ENCODE measurements at places on chromosomes 2 and 18.
A peak's percentile ranks its signal among the peaks of the same experiment; 100 is the strongest.

DNA sequence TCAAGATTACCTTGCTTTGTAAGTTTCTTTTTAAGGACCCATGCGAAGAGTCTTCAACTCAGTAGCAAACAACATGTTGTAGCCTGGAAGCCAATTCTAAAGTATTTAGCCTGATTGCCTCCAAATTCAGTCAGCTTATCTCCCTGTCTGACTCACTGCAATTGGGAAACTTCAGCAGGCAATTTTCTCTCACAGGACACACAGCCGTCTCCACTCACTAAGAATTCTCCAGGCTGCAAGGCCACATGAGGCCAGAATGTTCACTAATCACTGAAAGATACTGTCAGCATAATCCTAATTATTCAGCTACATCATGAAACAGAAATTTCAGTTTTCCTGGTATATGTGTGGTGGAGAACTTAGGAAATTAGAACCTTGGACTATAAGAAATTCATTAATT lies 78.1 kb upstream of the PDE1A start:
- no peak for DNase-seq

DNA sequence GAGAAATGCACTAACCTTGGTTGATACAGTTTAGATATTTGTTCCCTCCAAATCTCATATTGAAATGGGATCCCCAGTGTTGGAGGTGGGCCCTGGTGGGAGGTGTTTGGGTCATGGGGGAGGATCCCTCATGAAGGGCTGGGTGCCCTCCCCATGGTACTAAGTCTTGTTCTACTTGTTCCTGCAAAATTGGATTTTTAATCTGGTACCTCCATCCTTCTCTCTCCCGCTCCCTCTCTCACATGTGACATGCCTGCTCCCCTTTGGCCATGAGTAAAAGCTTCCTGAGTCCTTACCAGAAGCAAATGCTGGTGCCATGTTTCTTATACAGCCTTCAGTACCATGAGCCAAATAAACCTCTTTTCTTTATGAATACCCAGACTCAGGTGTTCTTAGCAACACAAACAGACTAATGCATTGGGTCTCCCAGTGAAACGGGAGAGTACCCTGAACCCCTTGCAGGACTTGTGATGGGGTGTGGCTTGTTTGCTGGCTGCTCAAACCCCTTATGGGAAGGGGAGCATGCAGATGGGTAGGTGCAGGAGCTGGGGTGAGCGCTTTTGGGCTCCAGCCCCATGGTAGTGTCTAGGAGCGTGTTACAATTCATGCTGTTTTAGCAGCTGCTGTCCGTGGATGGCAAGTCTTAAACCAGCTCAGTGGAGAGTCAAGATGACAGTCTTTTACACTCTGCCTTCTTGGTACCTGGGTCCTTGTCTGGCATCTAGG lies 27.2 kb downstream of the FAHD2B start:
- no peak for DNase-seq

DNA sequence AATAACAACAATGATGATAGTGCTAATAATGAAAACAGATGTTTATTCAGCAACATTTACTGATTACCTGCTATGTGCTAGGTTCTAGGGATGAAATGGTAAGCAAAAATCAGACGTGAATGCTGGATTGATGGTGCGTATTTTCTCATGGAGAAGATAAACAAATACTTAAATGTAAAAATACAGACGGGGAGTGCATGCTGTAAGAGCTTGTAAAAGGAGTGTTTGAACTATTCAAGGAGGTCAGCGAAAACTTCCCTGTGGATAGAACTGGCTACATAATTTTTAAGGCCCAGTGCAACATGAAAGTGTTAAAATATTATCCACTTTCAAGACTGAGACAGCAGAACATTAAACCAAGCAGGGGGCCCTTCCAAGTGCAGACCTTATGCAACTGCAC lies 22.1 kb downstream of the MTX2 start:
- no peak for DNase-seq

GRCh38 chr2:27738349-27739057 lies 33.0 kb upstream of the MRPL33 start:
- no peak for DNase-seq

DNA sequence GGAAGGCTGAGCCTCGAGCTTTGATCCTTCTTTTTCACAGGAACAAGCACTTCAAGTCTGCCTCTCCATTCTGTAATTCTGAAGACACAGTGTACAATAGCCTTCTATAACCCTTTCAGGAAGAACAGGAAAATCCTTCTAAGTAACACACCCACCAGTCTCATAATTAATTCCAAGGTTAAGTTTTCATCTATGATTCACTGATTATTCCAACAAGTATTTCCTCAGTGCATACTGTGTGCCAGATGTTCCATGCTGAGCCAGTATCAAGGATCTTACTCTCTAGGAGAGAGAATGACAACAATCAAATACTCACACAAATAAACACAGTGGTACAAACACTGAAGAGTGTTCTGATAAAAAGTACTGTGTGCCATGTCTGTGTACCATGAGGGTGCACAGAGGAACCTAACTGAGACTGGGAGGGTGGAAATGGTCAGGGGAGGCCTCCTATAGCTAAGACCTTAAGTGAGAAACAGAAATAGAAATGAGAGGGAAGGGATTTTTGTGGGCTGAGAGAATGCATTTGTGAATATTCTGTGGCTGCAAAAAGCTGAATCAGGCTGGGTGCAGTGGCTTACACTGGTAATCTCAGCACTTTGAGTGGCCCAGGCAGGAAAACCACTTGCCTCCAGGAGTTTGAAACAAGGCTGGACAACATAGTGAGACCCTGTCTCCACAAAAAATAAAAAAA lies 7.3 kb upstream of the MTLN start:
- DNase-seq, result no peak

DNA sequence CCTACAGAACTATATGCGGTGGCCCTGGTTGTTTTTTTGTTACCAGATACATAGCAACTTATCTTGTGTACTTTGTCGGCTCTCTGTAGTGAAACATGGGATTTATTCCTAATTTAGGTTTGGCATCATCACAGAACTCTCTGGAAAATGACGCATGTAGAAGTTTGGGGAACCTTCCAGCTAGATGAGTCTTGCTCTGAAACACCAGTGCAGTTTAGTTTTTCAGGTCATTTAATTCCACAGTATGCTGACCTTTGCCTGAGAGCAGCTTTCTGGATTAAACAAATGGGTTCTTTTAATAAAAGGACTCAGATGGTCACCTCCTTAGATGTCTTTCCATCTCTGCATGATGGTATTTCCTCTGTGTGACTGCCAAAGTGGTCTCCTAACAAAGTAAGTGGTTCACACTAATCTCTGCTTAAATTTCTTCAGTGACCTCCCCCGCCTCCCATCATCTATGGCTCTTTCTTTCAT lies 39.9 kb downstream of the MYO3B start:
- peak; percentile 35 for DNase-seq

DNA sequence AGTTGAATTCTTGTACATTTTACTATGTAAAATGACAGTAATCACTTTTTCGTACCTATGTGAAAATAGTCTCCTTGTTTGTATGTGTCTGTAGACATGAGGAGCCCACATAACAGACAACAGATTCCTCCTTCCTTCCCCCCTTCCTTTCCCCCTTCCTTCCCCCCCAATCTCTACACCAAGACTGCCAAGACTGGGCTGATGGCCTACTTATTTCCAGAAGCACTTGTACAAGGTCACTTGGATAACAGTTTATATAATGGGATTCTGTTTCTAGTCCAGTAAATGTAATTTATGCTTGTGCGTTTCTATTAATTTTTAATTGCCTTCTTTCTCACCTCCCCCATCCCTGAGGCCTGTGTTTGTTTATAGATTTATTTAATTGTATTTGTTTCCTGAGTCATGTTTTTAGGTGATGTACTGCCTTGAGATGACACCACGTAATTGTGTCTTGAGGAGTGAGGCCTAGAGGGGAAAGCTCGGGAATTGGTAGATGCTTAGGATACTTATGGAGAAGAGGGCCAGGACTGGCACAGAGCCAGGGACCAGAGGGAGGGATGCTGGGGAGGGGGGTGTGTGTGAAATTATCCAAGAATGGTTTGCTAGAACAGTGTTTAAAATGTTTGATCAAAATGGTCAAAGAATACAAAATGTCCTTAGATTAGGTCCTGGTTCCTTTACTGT lies 12.3 kb downstream of the B3GNT2 start:
- no peak for DNase-seq

DNA sequence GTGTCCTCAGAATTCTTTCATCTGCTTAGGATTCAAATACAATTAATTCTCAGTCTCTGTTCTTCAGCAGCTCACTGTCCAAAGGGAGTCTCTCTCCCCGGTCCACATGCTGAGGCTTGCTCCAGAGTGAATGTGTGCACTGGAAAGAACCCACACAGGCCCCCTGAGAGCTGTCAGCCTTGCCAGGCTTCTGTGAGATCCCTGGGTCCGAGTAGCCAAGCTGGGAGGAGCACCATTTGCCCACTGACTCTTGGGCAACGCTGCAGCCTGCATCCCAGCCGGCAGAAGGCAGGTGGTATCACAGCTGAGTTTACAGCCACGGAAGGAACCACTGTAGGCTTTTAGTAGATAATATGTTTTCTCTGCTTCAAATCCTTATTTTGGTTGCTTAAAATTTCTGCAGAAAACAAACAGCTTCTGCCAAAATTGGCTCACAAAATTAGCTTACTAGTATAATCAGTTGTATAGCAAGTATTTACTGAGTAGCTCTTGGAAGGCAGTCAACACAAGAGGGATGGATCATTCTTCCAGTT lies 21.4 kb upstream of the LTBP1 start:
- DNase-seq, result no peak

GRCh38 chr2:147632198-147632597 lies 212.6 kb upstream of the ACVR2A start:
- no peak for DNase-seq

DNA sequence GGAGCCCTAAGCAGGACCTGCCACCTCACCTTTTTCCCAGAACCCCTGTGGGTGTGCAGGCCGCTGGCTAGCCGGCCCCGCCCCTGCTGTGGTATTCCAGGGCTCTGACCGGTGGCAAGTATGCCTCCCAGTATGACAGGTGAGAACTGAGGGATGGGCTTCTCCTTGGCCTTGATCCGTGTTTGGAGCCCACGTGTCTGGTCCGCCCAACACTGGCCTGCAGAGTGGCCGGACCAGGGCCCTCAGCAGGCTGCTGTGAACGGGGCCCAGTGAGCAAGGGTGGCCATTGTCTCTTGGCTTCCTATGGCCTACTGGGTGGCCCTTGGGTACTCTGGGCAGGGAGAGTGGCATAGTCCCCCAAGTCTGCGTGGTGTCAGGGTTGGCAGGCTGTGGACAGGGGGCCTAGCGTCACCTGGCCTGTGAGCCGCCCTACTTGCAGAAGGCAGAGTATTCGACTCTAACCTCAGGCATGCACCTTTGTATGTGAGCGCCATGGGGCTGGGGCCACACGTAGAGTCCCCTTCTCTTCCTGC lies 1.8 kb downstream of the RNPEPL1 start:
- DNase-seq, result no peak

GRCh38 chr2:33437815-33438214 lies 38.6 kb upstream of the RASGRP3 start:
- DNase-seq, result no peak

- DNase-seq, result no peak
These were observed 162.7 kb downstream of the WDPCP start for GRCh38 chr2:63425606-63426005.

GRCh38 chr2:55049043-55049820 lies 1.0 kb downstream of the RTN4 start:
- peak; percentile 86 for DNase-seq

GRCh38 chr18:56451188-56451587 lies 187.2 kb downstream of the TXNL1 start:
- no peak for DNase-seq

GRCh38 chr2:49000695-49001094 lies 153.6 kb downstream of the FSHR start:
- DNase-seq, result no peak

GRCh38 chr18:48597671-48598070 lies 58.8 kb downstream of the CTIF start:
- no peak for DNase-seq

DNA sequence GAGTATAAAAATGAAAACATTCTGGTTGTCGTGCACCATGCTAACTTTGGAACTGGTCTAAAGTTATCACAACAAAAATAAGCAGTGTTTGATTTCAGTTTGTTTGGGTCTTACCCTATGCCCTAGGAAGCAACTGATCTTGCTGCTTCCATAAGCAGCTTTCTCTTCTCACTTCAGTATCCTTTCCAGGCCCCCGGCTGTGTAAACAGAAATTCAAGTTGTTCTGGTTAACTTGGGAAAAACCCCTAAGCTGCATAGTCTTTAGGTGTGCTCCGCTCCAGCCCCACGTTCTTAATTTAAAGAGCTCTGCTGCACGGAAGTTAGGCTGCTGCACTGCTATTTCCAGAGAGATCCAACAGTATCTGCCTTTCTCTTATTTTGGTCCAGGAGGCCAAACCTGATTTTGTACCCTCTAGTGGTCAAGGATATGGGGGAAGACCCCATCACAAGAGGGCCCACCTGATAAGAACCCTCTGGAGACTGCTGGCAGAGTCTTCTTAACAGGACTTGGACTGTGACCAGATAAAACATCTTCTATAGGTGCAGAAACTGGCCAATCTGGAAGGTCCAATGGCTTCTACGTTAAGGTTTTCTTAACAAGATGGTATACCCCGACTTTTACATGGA lies 69.1 kb downstream of the FEZ2 start:
- no peak for DNase-seq

GRCh38 chr2:232237464-232237863 lies 141.1 kb upstream of the ALPP start:
- no peak for DNase-seq

DNA sequence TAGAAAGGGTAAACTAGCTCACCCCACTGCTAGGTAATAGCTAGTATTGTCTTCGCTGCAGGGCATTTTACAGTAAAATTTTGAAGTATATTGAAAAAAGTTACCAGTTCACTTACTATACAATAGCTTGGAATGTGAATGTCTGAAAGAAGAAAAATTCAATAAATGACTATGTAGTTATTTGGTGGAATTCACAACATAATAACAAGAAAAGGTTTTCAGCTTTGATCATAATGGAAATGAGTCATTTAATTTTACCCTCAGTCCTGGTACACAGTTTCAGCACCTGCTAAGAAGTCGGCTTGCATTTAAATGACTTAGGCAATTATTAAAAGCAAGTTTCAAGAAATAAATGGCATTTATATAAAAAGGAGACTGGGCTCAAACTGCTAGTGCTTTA lies 90.4 kb downstream of the NUP35 start:
- no peak for DNase-seq

- no peak for DNase-seq
These were observed 387.6 kb downstream of the DCDC2C start for GRCh38 chr2:4090668-4091630.

DNA sequence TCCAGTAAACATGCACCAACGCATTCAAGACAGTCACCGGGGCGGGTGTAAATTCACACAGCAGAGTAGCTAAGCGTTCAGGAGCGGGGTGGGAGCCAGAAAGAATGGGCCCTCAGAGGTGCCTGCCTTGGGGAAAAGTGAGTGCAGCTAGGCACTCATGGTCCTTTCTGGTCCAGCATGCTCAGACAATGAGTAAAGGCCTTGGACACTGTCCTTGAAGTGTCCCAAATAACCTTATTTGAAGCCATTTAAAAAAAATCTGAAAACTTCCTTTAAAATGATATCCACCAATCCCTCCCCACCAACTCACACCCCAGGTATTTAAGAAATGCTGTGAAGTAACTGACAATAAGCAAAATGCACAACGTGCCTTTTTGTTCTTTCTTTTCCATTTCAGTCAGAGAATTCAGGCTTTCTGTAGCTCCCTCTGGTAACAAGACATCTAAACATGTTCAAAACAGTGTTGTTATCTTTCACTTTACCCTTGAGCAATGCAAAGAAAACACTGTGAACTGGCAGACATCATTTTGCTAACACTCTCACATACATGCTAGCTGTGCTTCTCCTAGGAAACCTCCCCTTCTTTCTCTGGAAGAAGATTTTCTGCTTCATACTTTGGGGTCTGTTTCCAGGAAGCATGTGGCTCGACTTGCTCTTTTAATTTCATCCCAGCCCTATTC lies 445.1 kb upstream of the SPRED2 start:
- no peak for DNase-seq

- DNase-seq, result no peak
These were observed 123.2 kb downstream of the CAPN13 start for GRCh38 chr2:30684026-30684425.

Measured in SK-MEL-5 (cell line).